Right renal pelvis (tissue), 4 donors: ENCODE measurements at places on chromosomes 5 and 9.

GRCh38 chr9:84874596-84874995 lies 205.1 kb downstream of the NTRK2 start:
- DNase-seq: no peak

DNA sequence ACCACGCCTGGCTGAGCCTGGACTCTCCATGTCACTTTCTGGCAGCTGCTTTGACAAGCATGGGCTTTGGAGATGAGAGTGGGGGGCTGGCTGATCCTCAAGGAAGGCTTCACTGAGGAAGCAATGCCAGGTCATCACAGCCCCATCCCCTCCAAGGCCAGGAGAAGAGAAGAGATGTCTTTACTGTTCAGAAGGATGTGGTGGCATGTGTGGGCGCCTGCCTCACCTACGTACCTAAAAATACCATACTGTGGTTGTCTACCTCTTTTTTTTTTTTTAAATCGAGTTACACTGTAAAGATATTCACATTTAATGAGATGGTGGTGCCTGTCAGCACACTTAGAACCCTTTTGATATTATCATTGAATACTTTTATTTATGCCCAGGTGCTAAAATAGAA lies 26.4 kb upstream of the CTNNA1 start:
- no peak for DNase-seq

GRCh38 chr5:146068977-146069779 lies 36.2 kb downstream of the PLAC8L1 start:
- DNase-seq: no peak

- no peak for DNase-seq
Observed at GRCh38 chr5:172223901-172224873, 30.2 kb downstream of the EFCAB9 start.

DNA sequence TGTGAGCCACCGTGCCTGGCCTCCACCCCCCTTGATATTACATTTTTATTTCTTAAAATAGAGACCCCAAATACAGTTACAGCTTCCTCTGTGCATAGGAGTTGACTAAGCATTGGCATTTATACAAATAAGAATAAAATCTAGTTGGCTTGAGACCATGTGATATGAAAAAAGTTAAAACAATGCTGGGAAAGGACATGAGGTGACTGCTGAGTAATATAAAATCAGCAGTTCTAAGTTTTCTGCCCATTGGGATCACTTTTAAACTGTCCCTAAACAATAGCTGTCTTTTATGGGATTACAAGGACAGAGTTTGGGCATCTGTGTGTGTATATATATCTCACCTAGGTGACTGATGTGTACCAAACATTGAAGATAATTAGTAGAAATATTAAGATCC lies 96.6 kb downstream of the UBE2R2 start:
- no peak for DNase-seq

DNA sequence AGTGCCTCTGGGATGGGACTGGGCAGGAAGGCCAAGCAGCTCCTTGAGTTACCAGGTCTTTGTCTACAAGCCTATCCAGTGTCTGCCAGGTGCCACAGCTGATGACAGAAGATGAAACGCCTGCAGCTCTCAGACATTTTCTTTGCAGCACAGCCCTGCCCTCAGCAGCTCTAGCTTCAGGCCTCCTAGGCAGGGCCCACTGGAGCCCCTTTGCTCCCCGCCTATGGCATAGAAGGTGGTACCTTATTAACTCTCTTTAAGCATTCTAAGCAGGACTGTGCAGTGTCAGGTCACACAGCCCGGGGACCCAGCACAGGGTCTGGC lies 1.3 kb upstream of the SKP1 start:
- no peak for DNase-seq

GRCh38 chr9:3968891-3969290 lies 331.0 kb downstream of the GLIS3 start:
- no peak for DNase-seq

DNA sequence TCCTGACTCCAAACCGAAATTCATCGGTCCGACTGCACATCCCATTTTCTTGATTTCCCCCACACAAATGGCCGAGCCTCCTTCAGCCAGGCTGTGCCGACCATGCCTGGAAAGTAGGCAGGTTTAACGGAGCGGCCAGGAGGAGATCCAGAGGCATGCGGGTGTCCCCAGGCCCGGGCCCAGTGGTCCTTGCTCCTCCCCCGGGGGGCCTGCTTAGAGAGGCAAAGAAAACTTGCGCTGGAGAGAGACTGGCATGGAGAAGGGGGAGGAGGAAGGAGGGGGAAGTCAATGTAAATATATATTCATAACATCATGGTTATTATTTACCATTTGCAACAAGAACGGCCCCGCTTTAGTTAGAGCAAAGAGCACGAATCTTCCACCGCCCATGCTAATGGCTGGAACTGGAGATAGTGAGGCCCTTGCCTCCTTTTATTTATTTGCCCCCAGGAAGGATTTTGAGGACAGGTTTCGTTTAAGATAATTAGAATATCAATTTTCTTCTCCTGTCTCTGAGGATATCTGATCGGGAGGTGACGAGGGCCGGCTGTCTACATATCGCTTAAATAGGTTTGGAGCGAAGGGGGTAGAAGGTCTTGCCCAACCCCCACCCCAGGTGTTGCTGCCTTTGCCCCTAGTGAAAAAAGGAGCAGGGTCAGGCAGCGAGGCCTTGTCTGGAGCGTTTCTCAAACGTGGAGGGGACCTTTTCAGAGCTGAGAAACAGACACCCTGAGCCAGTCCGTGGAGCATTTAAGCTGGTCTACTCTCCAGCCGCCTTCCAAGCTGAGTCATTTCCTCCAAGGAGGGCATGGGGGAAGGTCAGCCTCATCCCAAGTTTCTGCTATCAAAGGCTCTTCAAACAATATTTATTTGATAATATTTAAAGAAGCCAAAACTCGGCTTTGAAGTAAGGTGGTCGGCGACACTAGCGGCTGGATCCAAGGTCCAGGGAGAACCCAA lies 2.5 kb downstream of the BARHL1 start:
- no peak for DNase-seq

DNA sequence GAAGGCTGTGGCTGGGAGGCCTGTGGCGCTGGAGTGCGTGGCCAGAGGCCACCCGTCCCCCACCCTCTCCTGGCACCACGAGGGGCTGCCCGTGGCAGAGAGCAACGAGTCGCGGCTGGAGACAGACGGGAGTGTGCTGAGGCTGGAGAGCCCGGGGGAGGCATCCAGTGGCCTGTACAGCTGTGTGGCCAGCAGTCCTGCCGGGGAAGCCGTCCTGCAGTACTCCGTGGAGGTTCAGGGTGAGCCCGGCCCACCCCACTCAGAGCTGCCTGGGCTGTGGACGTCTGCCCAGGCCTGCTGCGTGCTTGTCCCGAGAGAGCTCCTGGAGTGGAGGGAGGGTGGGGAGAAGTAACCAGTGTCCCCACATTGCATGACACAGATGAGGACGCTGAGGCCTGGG lies 89.2 kb downstream of the HMCN2 start:
- DNase-seq: no peak

- no peak for DNase-seq
Observed at GRCh38 chr5:68192679-68193060, 22.9 kb upstream of the PIK3R1 start.

DNA sequence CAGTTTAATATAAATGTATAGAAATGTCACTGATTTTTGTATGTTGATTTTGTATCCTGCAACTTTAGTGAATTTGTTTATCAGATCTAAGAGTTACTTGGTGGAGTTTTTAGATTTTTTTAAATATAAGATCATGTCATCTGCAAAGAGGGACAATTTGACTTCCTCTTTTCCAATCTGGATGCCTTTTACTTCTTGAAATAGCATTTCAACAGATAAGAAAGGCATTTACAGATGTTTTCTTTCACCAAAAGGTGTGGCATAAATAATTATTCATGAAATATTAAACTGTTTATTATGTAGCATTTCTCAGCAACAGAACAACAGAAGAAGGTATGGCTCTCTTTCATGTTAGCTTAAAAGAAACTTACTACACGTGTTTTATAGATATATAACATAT lies 34.9 kb upstream of the NIPBL start:
- no peak for DNase-seq

DNA sequence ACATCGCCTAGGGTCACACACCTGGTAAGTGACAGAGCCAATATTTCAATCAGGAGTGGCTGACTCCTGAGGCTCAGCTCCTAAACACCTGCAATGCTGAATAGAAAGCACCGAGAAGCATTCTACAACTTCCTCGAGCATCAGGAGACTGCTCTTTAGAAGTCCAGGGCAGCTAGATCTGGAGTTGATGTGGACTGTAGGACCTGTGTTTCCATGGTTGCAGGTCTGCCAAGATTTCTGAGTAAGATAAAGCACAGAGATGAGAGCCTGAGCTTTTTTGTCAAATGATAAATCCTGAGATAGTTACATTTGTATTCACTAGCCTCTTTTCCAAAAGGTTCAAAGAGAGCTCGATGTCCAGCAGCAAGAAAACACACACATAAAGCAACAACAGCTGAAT lies 43.8 kb downstream of the YIPF5 start:
- no peak for DNase-seq

DNA sequence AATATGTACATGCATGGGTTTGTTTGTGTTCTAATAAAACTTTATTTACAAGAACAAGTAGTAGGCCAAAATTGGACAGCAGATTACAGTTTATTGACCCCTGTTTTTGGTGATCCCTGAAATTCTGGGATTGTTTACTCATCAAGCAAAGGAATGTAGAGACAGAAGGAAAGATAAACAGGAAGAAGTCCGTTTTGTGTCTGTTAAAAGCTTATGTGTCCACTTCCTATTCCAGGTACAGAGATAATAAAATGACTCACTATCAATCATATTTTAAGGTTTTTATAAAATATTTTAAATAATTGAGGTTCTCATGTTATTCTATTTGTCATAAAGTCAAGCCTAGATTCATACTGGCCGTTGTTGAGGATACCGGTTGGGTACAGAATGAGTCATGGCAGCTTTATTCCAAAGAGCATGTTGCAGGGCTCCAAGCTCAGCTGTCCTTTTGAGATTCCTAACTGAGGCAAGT lies 214.9 kb upstream of the DAB2 start:
- DNase-seq: no peak

GRCh38 chr9:113568571-113569321 lies 105.2 kb downstream of the RGS3 start:
- no peak for DNase-seq

DNA sequence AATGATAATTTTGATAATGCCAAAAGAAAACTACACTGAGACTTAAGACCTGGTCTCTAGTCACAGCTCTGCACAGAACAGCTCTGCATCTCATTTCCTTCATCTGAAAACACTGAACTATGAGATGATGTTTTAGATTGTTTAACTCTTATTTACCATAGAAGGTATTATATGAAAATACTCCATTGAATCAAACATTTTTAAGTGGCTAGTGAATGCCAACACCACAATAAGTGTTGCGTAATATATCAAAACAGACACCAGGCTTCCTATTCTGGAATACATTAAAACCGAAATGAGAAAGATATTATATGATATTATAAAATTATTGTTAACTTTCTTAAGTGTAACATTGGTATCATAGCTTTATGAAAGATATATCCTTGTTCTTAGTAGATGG lies 14.6 kb downstream of the CETN3 start:
- DNase-seq: no peak

DNA sequence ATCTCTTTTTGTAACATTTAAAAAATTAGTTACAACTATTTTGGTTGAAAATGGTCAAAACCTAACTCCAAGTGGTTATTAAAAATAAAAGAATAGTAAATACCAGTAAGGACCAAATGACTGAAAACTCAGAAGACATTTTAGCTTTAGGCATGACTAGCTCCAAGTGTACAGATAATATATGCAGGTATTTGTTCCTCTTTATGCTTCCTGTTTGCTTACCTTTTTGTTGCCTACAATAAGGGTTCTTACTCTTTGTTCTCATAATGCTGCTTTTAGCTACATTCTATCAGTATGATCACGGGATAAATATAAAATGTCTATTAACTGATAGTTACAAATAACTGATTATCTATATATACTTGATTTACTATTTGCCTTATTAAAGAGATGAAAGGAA lies 259.6 kb downstream of the CDH12 start:
- DNase-seq: no peak

GRCh38 chr5:152956943-152957613 lies 533.4 kb upstream of the GRIA1 start:
- DNase-seq: no peak

- DNase-seq: no peak
Observed at GRCh38 chr5:160649304-160649703, 202.7 kb downstream of the ATP10B start.

DNA sequence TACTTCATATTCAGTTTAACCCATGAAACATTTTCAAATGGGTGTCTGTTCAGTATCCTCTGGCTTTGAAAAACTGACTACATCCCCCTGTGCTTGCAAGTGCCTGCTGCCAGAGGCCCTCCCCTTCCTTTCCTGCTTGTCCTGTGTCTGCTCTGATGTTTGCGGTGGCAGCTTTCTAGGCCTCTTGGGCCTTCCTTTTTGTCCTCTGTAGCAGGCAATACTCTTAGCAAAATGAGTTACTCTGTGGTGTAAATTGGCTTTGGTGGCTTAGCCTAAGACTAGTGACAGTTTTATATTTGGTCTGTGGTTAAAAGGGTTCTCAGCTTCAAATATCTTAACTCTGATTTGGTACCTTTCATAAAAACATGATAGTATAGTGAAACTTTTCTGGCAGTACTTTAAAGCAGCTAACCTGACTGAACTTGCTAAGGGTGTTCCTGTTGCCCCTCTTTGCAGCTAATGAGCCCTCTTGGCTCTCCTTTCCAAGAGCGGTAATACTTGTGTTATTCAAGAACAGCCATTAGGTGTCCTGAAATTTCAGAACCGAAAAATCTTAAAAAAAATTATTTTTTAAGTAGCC lies 76.6 kb downstream of the GOLM1 start:
- DNase-seq: no peak

DNA sequence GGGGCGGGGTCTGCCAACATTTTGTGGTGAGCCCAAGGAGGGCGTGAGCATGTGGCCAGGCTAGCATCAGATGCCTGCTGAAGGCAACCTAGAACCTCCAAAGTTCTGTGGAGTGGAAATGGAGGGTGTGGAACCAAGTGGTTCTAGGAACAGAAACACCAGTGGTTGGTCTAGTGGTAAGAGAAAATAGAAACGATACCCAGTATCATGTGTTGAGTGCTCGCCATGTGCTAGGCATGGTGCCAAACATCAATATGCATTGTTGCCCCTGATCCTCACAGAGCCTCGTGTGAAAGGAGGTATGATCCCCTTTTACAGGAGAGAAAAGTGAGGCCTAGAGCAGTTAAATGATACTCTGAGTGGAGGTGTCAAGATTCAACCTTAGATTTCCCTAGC lies 31.5 kb upstream of the MVB12B start:
- no peak for DNase-seq

GRCh38 chr5:59842999-59843398 lies 50.5 kb downstream of the PDE4D start:
- DNase-seq: no peak

GRCh38 chr9:114314881-114315722 lies 7.8 kb upstream of the ORM1 start:
- DNase-seq: no peak

GRCh38 chr5:174229514-174230370 lies 184.2 kb downstream of the NSG2 start:
- DNase-seq: no peak

DNA sequence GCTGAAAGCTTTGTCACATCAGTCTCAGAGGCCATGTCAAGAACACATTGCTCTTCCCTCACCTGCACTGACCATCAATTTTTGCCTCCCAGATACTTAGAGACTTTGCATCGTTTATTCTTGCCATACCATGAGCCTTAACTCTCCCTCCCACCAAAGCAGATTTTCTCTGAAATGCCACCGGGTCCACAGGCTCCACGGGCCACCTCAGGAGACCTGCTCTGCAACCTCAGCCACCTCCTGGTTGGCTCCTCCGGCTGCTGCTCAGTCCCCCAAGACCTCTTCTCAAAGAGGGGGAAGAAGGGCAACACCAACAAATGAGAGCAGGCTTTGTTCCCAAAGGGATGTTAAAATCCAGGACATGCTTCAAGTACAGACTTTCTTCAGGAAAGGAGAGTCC lies 400.5 kb downstream of the SPOCK1 start:
- DNase-seq: no peak
